ENCODE measurements at places on chromosomes 7 and 10.

DNA sequence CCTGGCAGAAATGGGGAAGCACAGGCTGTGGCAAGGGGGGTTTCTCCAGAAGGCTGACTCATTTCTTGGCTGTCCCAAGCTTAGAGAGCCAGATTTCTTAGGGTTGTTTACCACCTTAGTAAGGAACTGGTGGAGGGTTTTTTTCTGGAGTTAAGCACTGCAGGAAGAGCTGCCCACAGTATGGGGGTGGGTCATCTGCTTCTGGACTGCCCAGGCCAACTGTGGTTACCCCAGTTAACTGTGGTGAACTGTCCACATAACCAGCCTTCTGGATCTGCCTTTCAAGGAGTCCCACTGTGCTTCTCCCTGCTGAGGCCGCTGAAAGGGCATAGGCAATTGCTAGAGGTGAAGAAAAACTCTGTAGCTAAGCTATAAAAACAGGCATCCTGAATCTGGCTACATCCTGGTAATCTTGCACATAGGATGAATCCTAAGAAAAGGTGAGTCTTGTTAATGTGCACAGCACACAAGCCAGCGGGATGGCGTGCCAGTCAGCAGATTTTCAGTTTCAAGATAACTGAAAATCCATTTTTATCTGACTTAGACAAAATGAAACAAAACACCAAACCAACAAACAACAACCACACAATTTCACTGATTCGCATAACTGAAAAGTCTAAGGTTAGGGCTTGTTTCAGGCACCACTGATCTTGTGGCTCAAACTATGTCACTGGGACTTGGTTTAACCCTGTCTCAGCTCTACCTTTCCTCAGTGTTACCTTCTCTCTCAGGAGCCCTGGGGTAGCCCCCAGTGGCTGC lies 21.6 kb upstream of the TSPAN33 start:
- no peak for DNase-seq

- DNase-seq, result no peak
These were observed 240.1 kb upstream of the ADARB2 start for GRCh38 chr10:1977461-1977860.

DNA sequence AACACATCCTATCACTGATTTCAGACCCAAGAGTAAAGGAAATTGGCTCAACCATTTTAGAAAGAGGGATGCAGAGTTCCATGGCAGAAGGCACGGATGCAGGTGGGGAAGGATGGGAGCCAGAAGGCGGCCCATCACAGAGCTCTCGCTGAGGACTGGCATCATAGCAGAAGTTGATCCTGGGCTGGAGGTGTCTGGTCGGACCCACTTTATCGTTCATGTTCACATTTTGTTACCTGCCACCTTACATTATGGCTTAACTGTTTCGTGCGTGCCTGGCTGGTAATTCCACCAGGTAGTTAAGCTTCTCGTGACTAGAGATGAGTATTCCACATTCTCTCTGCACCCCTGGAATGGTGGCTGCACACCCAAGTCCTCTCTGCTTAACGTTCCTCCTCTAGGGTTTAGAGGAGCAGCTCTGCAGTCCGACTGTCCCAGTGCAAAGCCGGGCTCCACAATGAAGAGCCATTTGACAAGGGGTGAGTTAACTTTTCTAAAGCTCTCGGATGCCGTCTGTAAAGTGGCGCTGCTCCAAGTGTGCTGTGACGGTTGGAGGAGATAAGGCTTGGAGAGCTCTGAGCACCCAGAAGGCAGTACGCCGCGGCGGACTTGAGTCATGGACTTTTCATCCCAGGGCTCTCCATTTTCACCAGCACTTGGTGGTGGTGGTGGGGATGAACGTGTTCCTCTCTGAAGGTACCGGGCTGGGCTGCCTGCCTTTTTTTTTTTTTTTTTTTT lies 157.1 kb upstream of the SHH start:
- DNase-seq, result no peak

DNA sequence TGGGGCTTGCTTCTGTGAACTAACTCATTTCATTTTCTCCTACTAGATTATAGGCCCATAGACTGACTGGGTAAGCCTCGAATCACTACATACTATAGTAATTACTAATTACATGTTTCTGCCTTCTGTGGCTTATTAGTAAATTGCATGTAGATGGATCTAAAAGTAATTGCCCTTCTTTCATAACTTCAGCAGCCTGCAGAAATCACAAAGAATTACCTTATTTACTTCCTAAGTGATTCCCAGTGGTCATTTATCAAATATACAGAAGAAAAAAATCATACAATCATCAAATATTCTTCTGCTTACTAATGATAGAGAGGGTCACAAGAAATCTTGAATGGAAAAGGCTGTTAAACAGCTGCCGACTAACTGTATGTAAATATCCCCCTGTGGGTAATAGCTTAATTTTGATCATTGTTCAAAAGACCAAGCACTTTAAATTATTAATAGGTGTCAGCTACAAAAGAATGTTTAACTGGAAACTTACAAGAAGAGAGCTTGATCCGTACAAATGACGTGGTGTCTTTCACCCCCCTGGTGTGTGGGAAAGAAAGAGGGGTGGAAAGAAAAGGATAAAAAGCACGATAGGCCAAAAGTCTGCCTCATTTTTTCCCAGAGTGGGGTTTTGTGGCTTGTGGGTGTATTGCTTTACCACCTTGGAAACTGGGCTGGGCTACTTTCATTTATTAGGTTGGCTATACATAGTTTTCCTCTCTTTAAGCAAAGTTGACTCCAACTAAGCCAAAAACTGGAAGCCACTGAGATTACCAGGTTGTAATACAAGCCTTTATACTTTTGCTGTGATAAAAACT lies 361.8 kb upstream of the ZMIZ1 start:
- DNase-seq, result no peak

DNA sequence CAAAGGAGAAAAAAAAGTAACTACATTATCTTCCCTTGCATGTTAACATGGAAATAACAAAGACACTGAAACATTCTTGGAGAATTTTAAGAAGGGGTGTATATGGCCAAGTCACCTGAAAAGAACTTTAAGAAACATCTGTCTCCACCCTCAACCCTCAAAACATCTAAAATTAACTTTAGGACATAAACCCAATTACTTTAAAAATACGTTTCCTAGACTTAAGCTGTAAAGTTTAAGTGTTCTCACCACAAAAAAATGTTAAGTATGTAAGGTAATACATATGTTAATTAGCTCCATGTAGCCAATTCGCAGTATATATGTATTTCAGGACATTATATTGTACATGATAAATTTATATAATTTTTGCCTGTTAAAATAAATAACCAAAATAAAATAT lies 71.1 kb upstream of the GLCCI1 start:
- no peak for DNase-seq

DNA sequence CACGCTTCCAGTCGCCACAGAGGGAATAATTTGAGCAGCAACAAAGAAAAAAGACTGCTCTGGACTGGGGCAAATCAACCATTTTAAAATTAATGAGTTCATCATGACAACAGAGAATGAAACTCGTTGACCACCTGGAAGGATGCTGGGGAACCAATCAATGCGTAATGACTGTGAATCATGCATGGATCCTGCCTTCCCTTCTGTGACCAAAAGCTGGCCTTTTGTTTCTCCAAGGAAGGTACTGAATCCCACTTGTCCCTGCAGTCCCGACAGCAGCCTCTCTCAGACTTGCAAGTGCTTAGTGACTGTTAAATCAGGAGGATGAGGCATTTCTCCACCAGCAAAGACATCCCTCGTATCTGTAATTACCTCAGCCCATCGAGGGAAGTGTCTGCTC lies 68.0 kb upstream of the TNS3 start:
- DNase-seq, result no peak

- no peak for DNase-seq
These were observed 60.5 kb downstream of the SEMA3C start for GRCh38 chr7:80858141-80858903.

- no peak for DNase-seq
These were observed 100.9 kb upstream of the FAM171A1 start for GRCh38 chr10:15472008-15472407.

- DNase-seq, result no peak
These were observed 23.7 kb upstream of the CAMK2B start for GRCh38 chr7:44348851-44349781.

DNA sequence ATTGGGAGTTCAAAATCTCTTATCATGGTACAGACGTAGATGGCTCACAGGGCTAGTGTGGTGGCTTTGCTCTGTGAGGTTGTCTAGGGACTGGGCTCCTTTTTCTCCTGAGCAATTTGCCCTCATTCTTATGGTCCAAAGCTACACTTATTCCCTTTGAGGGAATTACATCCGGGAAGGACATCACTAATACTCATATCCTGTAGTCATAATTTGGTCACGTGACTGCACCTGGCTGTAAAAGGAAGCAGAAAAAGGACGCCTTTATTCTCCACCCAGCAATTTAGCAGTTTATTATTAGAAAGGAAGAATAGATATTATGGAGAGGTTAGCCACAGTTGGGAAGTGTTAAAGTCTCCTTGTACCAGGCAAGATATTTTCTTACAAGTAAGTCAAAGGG lies 28.1 kb downstream of the ARID5B start:
- no peak for DNase-seq
